Tibial nerve (tissue), 4 donors: ENCODE measurements at places on chromosomes 6 and 20. TPM values are rescaled to one million over a fixed set of nuclear protein-coding genes. Genes with fewer than 3 reads are reported as not detected.

DNA sequence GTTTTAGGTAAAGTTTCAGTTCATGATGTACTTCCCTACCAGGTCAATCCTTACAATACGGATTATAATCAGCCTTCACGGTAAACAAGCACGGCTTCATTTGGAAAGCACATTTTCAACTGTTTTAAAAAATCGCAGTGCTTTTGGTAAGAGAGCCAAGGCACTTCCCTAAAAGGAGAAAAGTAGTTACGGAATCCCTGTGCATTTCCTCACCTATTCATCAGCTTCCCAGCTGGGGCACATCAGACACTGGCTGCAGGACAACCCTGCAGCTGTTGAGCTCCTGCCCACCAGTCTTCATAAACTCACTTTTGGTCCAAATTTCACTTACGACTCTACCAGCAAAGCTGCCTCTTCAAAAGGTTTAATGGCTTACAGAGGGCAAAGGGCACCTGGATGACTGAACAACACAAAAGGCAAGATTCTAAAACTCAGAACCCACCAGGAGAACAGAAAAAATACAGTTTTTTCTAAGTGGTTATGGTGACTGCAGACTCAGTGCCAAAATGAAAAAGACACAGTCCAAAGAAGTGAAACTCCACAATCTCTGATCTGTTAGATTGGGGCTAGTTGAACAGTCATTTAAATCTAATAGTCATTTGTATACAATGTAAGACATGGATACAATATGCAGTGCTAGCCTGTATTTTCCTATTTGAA, 7.5 kb downstream of the SNX5 start:
- no peak overlapping the region for H3K4me3 ChIP-seq
- peaks cover 59% of the 10 kb centered on the region for H3K4me1 ChIP-seq
- H3K36me3 ChIP-seq: no peaks in the 10 kb centered on the region
- H3K27ac ChIP-seq: no peak overlapping the region

GRCh38 chr20:61852268-61853072, 213.2 kb downstream of the TAF4 start:
- no peaks in the 10 kb centered on the region for H3K4me1 ChIP-seq
- no peak overlapping the region for H3K27ac ChIP-seq
- no peaks in the 10 kb centered on the region for H3K27me3 ChIP-seq
- H3K4me3 ChIP-seq: no peak overlapping the region
- H3K36me3 ChIP-seq: no peaks in the 10 kb centered on the region

DNA sequence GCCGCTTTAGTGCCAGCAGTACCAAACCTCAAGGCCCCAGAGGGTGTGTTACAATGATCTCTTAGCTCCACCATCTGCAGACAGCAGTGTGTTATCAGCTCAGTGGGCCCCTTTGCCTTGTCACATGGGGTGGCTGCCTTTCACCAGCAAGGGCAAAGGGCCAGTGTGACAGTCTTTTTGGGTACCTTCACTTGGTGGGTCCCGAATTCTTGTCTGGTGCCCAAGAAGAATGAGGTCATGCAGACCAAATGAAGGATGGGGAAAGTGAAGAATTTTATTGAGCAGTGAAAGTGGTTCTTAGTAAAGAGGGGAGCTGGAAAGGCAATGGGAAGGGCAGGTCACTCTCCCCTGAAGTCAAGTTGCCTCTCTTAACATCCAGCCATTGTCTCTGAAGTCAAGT, 2.9 kb upstream of the SMIM28 start:
- H3K27ac ChIP-seq: no peak overlapping the region
- DNase-seq: no peak
- H3K36me3 ChIP-seq: no peaks in the 10 kb centered on the region

DNA sequence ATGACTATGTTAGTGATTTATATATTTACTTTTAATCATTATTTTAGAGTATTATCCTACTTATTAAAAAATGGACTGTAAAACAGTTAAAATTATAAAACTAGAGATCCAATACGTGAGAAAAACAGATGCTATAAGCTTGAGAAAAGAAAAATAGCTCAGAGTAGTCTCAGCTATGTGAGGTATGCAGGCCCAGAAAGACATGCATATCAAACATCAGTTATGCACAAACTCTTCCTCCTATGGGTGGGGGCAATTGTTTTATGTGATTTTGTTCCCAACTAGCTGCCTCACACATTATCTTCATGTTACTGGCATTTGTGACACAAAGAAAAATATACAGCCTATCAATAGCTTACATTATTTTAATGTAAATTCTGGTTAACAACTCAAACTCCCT, 28.8 kb downstream of the RARS2 start:
- H3K36me3 ChIP-seq: no peaks in the 10 kb centered on the region
- H3K27me3 ChIP-seq: no peaks in the 10 kb centered on the region
- no peak overlapping the region for H3K4me3 ChIP-seq

Gene PDE10A
- 6.6 TPM for total RNA-seq

DNA sequence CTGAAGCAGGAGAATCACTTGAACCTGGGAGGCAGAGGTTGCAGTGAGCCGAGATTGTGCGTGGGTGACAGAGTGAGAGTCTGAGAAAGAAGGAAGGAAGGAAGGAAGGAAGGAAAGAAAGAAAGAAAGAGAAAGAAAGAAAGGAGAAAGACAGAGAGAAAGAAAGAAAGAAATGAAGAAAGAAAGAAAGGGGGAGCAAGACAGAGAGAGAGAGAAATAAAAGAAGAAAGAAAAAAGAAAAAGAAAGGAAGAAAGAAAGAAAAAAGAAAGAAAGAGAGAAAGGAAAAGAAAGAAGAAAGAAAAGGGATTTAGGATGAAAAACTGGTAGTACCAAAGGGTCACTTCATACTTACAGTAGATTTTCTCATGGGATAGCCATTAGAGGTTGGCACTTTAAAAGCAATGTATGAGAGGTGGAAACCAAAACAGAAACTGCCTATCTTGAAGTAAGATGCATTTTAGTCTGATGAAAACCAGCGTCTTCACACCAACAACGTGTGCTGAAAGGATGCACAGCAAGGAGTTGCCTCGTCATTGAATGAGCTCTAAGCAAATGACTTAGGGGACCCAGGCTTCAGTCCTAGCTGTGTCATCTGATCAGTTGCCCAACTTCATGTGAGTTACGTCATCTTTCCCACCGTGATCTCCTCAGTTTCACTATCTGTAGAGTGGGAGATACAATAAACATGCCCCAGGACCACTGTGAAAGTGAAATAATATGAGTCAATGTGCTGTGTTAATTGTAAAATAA, 133.9 kb upstream of the NEDD9 start:
- no peak overlapping the region for H3K4me3 ChIP-seq
- H3K36me3 ChIP-seq: no peaks in the 10 kb centered on the region
- peaks cover 26% of the 10 kb centered on the region for H3K4me1 ChIP-seq
- DNase-seq: no peak
- peak overlapping the region; percentile 59 for H3K27ac ChIP-seq
- H3K27me3 ChIP-seq: no peaks in the 10 kb centered on the region

- no peak for DNase-seq
- H3K36me3 ChIP-seq: no peaks in the 10 kb centered on the region
- H3K27ac ChIP-seq: peak overlapping the region; percentile 16
- H3K27me3 ChIP-seq: no peaks in the 10 kb centered on the region
- no peak overlapping the region for H3K4me3 ChIP-seq
Measured at GRCh38 chr6:15255481-15255880, 9.6 kb downstream of the JARID2 start.

DNA sequence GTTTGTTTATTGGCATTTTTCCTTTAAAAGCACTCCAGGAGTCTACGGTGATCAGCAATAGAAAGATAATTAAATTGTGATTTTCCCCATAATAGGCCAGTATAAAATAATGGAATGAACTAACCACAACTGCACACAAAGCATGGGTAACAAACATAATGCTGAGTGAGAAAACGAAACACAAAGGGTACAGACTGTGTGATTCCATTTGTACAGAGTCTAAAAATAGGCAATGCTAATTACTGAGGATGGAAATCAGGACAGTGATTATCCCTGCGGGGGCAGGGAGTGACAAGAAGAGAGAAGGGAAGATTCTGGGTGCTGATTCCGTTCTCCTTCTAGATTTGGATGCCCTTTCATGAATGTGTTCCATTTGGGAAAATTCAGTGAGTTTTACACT, 478.1 kb downstream of the PREX1 start:
- H3K36me3 ChIP-seq: no peaks in the 10 kb centered on the region
- no peak for DNase-seq

DNA sequence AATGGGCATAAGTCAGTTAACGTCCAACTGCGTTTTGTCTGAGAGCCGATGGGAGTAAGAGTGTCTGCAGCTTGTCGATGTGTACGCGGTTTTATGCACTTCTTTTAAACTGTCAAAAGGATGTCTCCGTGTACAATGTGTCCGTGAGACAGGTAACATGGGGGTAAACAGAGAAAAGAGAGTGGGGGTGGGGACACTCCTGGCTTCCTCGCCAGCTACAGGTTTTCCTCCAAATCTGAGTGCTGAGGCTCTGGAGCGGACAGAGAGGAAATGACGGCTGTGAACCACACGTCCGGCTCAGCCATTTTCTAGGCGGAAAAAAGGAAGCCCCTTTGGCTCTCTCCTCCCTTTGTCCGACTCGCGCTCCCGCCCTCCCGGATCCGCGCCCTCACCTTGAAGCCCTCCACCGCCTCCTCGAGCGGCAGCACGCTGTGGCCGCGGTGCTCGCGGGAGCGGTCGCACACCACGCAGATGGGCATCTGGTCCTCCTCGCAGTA, 916 bp downstream of the TRIM27 start:
- peaks cover 24% of the 10 kb centered on the region for H3K36me3 ChIP-seq
- peaks cover 16% of the 10 kb centered on the region for H3K4me1 ChIP-seq
- peak; percentile 27 for DNase-seq
- H3K27me3 ChIP-seq: no peaks in the 10 kb centered on the region
- peak overlapping the region; percentile 60 for H3K4me3 ChIP-seq

DNA sequence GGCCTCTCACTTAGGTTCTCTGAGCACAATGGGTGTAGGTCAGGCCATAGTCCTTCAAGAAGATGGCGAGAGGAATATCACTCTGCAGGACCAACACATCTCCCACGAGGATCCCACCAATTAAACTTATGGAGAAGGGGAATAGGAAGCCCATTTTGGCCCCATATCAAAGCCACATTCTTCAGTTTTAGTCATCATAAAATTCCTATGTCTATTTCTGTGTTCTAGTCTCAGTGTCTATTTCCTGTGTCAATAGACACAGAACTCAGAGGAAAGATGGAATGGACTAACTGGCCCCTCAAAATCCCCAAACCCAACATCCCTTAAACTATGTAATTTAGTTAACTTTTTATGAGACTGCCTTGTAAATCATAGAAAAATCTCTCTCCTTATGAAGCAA, 216.8 kb downstream of the HACE1 start:
- H3K4me1 ChIP-seq: no peaks in the 10 kb centered on the region
- no peak overlapping the region for H3K4me3 ChIP-seq
- no peaks in the 10 kb centered on the region for H3K27me3 ChIP-seq
- H3K36me3 ChIP-seq: no peaks in the 10 kb centered on the region
- H3K27ac ChIP-seq: no peak overlapping the region
- DNase-seq: no peak

- no peaks in the 10 kb centered on the region for H3K4me1 ChIP-seq
- H3K36me3 ChIP-seq: no peaks in the 10 kb centered on the region
- no peak overlapping the region for H3K27ac ChIP-seq
- no peaks in the 10 kb centered on the region for H3K27me3 ChIP-seq
Measured at GRCh38 chr20:20731000-20731944, 18.8 kb upstream of the RALGAPA2 start.

DNA sequence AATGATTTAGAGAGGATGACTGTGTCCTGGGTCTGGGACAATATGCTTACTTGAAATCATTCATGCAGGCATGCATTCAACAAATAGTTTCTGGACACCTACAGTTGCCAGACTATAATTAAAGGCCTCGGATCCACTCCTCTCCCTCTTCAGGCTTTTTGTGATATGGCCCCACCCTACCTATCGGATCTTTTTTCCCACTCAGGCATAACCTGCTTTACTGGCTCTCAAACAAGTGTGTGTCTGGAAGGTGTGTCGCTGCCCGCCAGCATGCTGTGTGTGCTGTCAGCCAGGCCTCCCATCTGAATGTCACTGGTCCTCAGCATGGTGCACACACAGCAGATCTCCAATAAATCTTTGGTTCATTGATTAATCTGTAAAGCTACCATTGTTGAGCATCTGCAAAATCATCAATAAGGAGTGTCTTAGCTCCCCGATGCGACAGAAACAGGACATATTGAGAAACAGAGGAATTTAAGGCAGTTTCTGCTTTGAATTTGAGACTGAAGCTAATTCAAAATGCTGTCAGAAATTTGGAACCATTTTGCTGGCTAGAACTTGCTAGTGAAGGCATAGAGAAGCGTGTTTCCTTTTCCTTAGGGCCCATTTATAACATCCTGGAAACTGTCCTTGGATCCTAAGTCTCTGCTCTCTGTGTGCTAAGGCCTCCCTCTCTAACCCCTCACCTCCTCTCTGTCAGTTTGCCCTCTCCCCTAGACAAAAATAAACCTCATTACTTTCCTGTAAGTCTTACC, 23.5 kb upstream of the CCN6 start:
- H3K4me1 ChIP-seq: peaks cover 30% of the 10 kb centered on the region
- H3K36me3 ChIP-seq: no peaks in the 10 kb centered on the region
- DNase-seq: no peak
- no peaks in the 10 kb centered on the region for H3K27me3 ChIP-seq
- H3K27ac ChIP-seq: peak overlapping the region; percentile 96

GRCh38 chr6:72621291-72622093, at the start of gene KCNQ5:
Gene KCNQ5 (plus strand): TSS chr6:72622064.
- H3K4me1 ChIP-seq: peaks cover 41% of the 10 kb centered on the region
- no peak within 1 kb of the TSS for H3K27ac ChIP-seq
- no peaks in the 10 kb centered on the region for H3K36me3 ChIP-seq
- peaks cover 34% of the 10 kb centered on the region for H3K27me3 ChIP-seq

- no peak overlapping the region for H3K27ac ChIP-seq
- no peak overlapping the region for H3K4me3 ChIP-seq
- DNase-seq: no peak
Measured at GRCh38 chr6:10266061-10266460, 148.8 kb downstream of the TFAP2A start.

Gene SAMD10
- 3.3 TPM for total RNA-seq

- H3K27me3 ChIP-seq: no peaks in the 10 kb centered on the region
- no peak overlapping the region for H3K27ac ChIP-seq
- no peaks in the 10 kb centered on the region for H3K4me1 ChIP-seq
- H3K36me3 ChIP-seq: peaks cover 100% of the 10 kb centered on the region
Measured at GRCh38 chr20:46388201-46388836, 18.1 kb downstream of the ELMO2 start.

Gene TNNC2
- total RNA-seq: 12.0 TPM

Gene PEDS1
- total RNA-seq: 36.3 TPM

Gene BFSP1
- total RNA-seq: 0.63 TPM
